ENCODE measurements at places on chromosomes 6 and 20.

DNA sequence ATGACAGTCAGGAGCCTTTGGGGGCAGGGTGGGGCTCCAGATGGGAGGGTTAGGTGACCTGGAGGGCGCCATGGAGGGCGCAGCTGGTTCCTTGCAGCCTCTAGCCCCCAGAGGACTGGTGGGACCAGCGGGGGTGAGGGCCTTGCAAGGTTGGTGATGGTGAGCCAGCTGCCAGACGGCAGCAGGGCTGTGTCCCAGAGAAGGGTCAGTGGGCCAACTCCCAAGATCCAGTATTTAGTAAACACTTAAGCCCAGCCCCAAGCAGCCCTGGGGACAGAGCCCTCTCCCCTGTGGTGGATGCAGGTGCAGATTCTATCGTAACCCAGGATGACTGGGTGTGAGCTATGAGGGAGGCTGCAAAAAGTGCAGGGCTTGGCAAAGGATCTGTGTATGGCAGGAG, 201.5 kb upstream of the RNF24 start:
- no peak for DNase-seq

GRCh38 chr20:44990425-44990824, 24.1 kb downstream of the STK4 start:
- no peak for DNase-seq

DNA sequence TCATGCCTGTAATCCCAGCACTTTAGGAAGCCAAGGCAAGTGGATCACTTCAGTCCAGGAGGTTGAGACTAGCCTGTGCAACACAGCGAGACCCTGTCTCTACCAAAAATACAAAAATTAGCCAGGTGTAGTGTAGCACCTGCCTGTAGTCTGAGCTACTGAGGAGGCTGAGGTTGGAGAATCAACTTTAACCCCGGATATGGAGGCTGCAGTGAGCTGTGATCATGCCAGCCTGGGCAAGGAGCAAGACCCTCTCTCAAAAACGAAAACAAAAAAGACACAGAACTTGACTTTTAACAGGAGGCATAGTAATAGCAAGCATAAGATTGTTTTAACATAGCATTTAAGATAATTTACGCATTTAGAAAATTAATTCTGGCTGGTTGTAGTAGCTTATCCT, 32.5 kb downstream of the MYB start:
- no peak for DNase-seq

DNA sequence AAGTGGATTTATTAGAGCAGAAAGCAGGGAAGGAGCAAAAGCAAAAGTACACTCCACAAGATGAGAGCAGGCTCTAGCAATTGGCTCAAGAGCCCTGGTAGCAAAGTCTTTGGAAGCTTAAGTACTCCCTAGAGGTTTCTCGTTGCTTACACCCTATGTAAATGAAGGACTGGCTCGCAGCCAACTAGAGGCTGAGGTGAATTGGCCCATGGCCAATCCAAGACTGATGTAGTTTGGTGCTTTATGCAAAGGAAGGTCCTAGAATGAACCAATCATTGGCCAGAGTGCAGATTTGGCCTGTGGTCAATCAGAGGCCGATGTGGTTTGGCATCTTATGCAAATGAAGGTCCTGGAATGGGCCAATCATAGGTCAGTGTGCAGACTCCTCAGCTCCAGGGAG, 191.3 kb upstream of the ARID1B start:
- no peak for DNase-seq

GRCh38 chr20:50149481-50150254, 3.9 kb downstream of the PEDS1 start:
- no peak for DNase-seq

- DNase-seq, result no peak
These were observed 77.4 kb upstream of the SULF2 start for GRCh38 chr20:47862574-47863240.

DNA sequence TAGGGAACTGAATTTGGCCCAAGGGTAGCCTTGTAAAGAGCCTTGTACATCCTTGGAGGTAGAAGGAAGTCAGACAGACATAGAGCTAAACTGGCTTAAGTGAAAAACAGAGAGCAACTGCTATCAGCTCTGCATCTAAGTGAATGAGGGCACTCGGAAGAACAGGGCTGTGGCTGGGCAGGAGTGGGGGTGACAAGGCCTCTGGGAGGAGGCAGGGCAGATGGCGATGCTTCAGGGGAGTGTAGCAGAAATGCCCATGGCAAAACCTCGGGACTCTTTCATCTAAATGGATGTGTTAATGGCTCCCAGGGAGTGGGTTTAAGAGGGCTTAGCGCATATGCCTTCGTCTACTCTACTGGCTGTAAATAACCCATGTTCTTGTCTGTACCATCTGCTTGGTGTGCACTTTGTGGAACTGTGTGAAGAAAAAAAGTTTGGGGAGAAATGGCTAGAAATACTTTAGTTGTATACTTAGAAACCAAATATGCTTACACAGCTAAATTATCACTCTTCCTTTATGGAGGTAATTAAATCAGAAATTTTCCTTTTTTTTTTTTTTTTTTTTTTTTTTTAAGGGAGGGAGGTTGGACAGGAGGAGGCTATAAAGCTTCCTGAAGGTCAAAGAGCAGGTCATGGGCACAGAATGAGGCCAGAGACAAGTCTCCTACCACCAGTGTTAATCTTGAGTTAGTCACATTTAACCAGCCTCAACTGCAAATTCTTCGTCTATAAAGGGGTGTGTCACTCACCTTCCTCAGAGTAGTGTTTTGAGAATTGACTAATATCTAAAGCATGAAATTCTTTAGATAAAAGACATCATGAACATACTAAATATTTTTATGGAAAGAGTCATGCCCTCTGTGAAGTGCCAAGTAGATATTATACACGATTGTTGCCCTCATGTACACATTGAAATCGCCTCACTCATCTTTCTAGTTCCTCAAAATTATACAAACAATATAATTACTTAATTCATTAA, 60.9 kb downstream of the FYN start:
- DNase-seq, result no peak

- peak; percentile 82 for DNase-seq
These were observed 20.8 kb downstream of the C20orf203 start for GRCh38 chr20:32652739-32653526.

GRCh38 chr6:45156075-45156474, 172.1 kb upstream of the RUNX2 start:
- DNase-seq, result no peak

DNA sequence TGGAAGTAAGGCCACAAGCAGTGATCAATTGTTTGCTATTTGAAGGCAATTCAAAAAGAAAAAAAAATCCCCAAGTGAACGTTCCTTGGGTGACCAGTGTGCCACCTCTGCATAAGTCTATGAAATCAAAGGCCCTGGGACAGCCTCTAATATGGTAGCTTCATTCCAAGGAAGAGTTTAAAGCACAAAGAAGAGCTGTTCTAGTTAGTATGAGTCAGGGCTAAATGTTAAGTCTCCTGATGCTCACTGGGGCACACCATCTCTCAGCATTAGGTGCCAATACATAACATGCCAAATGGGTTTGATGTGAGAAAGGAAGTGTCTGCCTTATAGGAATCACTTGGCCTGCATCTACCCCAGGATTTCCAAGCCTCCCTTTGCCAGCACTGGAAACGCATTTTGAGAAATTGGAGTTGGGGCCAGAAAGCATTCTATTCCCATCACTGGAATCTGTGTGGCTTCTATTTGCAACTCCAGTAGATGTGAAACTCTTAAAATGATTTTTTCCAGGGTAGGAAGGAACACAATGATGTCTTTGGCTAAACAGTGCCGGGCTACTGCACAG, 13.0 kb downstream of the UNC5CL start:
- no peak for DNase-seq

DNA sequence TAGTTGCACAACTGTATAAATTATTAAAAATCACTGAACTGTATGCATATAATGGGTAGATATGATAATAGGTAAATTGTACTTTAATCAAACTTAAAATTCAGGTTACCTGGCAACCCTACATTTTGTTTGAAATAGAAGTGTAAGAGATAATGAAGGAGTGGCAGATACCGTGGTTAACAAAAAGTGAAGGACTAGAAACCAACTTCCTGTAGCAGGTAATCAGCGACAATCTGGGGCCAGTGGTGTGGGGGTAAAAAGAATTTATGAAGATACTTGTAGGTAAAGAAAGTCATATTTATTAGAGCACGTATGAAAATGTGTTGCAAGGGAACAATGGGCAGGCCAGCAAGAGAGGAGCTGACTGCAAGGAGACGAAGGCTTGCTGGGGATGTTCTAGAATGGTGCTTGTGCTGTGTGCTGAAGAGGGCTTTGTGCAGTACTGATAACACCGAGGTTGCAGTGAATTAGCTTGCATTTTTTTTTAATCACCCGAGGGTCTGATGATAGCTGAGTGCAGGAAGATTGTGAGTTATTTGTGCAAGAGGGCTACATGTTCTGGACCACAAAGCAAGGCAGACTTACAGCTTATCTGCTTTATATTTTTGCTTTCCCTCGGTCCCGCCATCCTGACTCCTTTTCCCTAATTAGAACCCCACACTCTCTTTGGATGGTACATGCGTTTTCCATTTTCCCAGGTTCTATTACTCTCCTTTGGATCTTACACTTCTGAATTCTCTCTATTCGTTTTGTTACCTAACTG, 4.6 kb upstream of the ENPP1 start:
- DNase-seq, result no peak

DNA sequence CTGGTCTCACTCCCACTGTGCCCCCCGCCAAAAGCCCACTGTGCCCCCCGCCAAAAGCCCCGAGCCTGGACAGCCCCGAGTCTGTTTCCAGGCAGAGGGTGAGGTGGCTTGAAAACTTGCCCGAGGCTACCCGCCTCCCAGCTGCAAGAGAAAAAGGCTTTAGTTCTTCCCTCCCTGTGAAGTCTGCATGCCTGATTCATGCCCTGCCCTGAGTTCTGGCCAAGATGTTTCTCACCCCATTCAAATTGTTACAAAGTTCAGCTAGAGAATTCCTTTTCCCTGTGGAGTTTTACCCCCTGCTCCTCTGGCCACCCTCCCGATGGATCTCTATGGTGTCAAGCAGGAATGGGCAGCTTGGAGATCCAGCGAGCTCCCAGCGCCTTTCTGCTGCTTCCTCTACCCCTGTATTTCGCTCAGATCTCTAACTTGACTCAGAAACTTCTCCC, 298.8 kb upstream of the MAP3K7 start:
- DNase-seq, result no peak

- no peak for DNase-seq
These were observed 92.2 kb downstream of the MCHR2 start for GRCh38 chr6:99901596-99902384.

GRCh38 chr20:57718490-57719009, 8.7 kb upstream of the PMEPA1 start:
- peak; percentile 99 for DNase-seq
